Cardiac muscle cell (in vitro differentiated cells and primary cell): ENCODE measurements at places on chromosomes 3 and 15. TPM values are rescaled to one million over a fixed set of nuclear protein-coding genes. Genes with fewer than 3 reads are reported as not detected.

Gene PAQR9
- total RNA-seq: 0.18 and 1.0 TPM in 2 replicates

Gene SUCLG2
- 27.9 and 38.4 TPM in 2 replicates for total RNA-seq

Gene C3orf85
- total RNA-seq: not detected in 2 replicates

Gene RPLP1
- 303 and 361 TPM in 2 replicates for total RNA-seq

Gene AP3B2
- total RNA-seq: 3.0 TPM in 2 replicates

Gene CHAC1
- total RNA-seq: 6.0 and 8.0 TPM in 2 replicates

Gene CYP11A1
- total RNA-seq: 5.4 and 9.8 TPM in 2 replicates

Gene C2CD4A
- not detected in 2 replicates for total RNA-seq

DNA sequence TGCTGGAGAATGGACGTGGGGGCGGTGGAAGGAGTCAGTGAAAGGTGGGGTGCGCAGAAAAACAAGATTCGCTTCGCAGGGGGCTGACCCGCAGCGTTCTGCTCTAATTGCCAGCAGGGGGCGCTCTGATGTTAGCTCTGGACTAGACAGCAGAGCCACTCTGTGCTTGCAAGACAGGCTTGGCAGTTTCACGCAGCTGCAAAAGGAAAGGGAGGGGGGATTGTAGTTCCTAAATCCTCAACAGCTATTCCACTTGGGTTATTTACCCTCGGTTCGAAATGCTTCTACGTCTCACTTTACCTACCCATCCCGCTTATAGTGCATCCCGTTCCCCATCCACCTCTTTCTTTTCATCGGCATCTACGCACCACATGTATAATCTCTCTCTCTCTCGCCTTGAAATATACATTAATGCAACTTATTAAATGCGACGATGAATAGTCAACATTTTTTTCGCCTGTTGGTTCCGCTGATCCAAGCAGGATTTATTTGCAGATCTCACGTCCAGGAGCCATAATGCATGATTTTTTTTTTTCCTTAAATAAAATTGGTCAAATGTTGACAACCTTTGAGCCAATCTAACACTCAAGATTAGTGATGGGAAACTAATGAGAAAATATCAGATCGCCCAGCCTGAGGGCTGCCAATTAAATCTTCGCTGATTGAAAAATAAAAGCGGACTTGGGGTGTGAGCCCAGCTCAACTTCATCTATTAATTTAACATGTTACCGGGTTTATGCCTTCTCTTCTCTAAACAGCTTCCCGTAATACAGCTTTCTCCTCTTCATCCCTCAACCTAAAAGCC, 216.4 kb downstream of the MEIS2 start:
- peak; percentile 96 for DNase-seq

DNA sequence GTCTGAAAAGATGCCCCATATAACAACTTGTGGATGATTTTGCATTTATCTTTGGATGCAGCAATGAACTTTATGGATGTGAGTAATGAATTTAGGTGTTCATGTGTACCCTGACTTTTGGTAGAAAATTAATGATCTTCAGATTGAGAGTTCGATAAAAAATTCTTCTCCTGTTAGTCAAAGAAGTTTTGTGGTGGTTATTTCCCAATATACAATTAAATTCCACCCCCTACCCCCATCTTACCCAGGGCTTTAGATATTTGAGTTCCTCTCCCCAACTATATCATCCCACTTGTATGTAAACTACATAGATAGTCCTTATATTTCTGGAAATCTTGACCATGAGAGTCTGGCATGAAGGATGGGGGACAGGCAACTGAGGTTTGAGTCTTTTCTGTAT, 126.1 kb upstream of the ALDH1A3 start:
- no peak for DNase-seq

- DNase-seq: no peak
Measured at GRCh38 chr15:25478313-25478712, 39.5 kb upstream of the UBE3A start.

DNA sequence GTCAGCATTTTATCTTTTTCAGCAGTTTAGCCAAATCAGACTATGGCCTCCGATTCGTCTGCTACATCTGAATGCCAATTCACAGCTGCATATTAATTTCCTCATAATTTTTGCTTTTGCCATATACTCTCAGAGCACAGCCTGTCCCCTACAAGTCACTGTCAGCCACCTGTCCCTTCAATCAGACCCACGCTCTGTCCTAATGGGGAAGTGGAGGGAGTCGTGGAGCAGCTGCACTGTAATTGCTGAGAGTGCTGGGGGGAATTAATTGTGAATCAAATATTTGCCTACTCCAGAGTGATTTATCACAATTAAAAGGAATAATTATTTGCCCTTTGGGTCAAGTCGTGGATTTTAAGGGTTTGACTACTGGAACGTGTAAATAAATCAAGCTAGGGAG, 75.5 kb downstream of the EBLN2 start:
- DNase-seq: no peak

DNA sequence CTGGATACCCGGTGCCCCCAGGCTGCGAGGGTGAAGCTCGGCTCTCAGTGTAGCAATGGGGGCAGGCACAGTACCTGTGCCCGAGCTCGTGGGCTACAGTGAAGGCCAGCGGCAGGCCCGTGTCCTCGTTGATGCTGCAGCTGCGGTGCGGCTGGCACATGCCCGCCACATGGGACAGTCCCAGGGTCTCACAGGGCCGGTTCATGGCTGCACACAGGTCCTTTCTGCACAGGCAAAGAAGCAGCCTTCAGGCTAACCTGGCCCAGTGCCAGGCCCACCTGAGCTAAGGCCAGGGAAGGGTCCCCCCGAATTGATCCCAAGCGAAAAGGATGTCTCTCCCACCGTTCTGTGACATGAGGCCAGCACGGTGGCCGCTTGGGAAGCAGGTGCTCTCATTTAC, 21.6 kb downstream of the ADAMTS7 start:
- no peak for DNase-seq

DNA sequence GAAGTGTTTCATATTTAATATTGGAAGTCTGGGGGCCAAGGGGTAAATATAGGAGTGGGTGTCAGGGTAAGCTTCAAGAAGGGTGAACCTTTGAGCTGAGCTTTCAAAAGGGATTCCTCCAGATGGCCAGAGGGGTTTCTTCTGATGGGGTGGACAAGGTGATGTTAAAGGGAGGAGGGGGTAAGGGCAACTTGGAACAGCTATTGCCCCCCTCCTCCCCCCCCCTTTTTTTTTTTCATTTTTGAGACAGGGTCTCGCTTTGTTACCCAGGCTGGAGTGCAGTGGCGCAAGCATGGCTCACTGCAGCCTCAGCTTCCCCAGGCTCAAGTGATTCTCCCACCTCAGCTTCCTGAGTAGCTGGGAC, 2.1 kb upstream of the TTLL3 start:
- no peak for DNase-seq

GRCh38 chr15:51103330-51103729, 8.6 kb upstream of the TNFAIP8L3 start:
- DNase-seq: peak; percentile 58

DNA sequence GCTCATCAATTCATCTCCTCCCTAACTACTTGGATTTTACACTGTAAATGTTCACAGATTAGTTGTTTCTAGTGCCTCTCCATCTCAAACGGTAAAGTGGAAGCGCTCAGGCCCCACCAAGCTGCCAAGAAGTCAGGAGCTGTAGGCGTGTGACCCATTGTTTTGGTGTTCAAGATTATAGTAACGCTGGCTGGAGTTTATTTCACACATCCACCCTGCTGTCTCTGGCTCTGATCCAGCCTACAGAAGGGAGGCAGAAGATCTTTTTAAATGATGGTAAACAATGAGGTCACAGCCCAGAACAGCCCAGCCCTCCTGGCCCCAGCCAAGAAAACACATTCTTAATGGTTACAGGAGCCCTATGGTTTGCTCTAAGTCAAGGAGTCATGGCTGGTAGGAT, 25.7 kb upstream of the GALNT15 start:
- no peak for DNase-seq

DNA sequence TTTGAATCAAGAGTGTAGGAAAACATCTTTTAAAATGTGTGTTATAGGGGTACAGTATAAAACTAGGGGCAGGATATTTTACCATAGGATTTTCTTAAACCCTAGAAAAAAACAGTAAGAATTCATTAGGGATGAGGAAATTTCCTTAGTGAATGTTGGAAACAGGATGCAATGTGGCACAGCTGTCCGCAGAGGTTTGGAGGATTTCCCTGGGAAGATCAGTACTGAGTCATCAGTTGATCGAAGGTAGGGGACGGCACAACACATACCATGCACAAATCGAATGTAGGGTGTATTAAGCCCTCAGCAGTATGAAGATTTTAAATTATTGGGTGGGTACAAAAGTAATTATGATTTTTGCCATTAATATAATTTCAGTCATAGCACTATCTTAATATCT, 49.9 kb downstream of the FNDC3B start:
- DNase-seq: no peak

DNA sequence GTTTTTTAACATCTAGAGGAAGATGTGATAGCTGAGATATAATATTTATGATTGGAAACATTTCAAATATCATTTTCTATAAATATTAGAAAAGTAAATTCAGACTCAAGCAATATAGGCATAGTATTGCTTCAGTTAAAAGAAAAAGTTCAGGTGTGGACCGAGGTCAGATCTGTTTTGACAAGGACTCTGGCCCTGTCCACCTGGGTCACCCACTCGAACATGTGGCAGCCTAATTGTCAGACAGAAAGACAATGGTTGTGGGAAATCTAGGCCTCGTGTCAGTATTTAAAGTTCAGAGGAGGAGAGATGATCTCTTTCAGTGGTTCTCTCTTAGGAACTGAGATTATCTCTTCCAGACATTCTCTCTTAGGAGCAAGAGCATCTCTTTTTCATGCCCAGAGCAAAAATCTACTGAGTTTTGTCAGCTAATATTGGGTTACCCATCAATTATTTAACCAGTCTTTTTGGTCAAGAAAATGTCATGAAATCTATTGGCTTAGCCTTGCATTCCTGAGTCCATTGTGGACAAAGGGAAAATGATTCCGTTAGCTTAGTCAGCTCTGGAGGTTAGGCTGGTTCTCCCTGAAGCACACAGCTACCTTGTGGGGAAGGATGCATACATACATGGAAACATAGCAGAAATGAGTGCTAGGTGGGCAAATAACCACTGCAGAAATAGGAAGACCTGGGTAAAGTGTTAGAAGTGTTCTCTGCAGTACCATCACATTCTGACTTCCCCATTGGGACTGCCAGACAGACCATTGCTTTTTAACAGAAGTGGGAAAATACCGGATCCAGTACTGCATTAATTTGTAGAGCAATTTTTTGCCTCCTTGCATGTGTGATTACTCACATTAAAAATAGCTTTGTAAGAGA, 343.3 kb downstream of the GRM7 start:
- no peak for DNase-seq

- DNase-seq: no peak
Measured at GRCh38 chr3:179449636-179450035, 1.6 kb downstream of the GNB4 start.

DNA sequence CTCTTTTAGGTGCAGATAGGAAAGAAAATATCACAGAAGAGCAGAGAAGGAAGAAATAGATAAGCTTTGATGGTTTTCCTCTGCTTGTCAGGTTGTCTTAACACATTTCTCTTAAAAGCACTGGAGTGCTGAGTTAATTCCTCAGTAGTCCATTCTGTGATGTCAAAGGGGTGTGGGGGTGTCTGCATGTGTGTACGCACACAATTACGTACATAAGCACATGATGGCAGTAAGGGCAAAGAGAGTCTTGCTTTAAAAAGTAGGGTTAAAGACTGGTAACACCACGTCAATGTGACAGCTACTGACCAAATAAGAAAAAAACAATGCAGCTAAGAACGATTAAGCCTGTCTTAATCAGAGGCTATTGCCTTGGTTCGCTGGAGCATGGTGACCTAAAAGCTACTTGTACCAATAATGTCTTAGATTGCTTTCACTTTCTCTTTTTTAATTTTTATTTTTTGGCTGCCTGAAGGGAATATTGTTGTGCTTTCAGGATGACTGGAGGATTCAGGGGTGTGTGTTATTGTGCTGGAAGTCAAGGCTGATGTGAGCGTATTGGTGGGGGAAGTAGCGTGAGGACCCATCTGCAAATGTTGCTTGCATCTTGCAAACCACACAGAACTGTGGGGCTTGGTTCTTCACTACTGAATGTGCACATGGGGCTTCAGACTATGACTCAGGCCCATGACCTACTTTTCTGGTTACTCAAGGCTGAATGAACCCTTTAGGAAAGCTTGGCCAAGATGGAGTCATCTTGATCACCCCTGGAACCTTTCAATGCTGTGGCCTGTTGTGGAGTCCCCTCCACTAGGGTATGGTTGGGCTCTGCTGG, 417.8 kb upstream of the TPM1 start:
- no peak for DNase-seq

DNA sequence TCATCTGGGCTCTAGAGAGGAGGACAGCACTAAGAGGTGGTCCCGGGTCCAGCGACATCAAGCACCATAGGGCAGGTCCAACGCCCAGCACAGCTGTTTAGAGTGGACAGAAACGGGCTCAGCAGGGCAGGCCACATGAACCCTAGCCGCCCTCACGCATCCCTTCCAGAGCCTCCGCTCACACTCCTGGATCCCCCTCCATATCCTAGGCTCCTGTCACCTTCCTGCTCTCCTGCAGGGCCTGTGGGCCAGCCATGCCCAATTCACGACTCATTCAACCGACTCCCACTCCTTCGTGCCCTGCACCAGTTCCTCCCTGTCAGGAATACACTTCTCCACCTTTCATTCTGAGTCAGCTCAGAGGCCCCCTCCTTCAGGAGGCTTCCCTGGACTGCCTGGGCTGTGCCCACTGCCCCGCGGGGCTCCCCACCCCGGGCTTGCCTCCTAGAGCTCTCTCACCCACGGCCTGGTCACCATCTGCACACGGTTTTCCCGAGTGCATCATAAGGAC, 90.2 kb downstream of the LINGO1 start:
- no peak for DNase-seq

DNA sequence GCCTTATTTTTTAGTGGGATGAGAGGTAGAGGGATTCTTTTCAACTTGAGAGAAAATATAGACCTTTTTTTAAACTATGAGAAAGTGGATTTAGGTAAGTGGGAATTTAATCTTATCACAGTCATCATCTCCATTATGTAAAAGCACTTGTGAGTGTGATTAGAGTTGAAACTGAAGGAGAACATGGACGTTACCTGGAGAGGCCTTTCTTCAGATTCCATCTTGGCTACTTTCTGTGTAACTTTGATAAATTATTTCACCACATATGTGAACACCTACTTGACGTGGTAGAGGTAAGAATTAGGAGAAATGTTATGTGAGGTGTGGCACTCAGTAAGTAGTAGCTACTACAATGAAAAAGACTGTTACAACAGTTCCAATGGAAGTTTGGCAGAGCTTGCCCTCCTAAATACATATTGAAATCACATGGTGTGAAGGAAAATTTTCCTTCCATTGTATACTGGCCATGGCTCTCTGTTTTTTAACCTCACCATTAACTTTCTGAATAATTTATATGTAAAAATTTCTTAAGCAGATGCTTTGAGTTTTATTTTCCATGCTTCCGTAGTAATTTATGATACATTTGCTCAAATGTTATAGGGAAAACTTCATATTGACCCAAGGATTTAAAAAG, 193.3 kb downstream of the FNDC3B start:
- DNase-seq: no peak

- DNase-seq: no peak
Measured at GRCh38 chr3:43962043-43962442, 271.3 kb downstream of the ABHD5 start.
